A673 (cell line): ENCODE measurements at places on chromosomes 16 and 17. TPM values are rescaled to one million over a fixed set of nuclear protein-coding genes. Genes with fewer than 3 reads are reported as not detected.

DNA sequence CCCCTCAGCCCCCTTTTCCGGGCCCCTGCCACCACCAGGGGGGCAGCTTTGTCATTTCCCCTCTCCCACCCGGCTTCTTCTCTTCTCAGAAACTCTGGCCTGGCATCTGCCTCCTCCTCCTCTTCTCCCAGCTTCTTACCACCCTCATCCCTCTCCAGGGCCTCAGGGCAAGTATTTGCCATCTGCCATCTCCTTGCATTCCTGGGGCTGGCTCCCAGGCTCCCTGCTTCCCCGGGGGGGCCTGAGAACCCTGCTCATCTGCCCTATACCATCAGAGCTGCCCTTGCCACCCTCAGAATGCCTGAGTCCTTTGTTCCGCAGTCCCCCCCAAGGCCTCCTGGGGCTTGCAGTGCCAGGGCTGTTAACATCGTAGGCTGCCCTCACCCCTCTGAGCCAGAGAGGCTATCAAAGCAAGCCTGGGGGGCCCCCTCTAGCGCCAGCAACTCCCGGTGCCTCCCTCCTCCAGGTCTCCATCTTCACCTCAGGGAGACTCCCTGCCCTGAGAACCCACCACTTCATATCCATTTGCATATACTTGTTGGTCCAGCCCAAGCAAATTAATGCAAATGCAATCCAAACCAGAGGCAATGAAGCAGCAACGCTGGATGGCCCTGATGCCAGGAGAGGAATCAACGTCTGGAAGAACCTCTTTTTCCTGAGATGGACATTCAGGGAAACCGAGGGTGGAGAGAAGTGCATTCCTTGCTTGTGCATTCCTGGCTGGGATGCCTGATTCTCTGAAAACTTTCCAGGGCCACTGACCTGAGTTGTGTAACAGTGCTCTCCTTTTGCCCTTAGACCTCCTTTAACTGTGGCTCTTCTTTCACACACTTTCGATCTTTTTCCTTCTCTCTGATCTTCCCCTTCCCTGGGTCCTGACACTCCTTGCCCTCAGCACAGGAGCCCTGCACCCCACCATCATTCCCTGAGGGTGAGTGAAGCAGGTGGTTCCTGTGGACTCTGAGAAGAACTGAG lies 20.7 kb upstream of the SP2 start:
- H3K27me3 ChIP-seq: peaks cover 3% of the 10 kb centered on the region
- no peak overlapping the region for H3K27ac ChIP-seq
- DNase-seq: no peak

GRCh38 chr16:86432691-86433090 lies 77.6 kb upstream of the FOXF1 start:
- H3K4me1 ChIP-seq: no peaks in the 10 kb centered on the region
- H3K4me3 ChIP-seq: no peak overlapping the region
- H3K36me3 ChIP-seq: no peaks in the 10 kb centered on the region
- no peak overlapping the region for H3K27ac ChIP-seq

GRCh38 chr16:22239131-22239805 lies 33.2 kb downstream of the EEF2K start:
- no peaks in the 10 kb centered on the region for H3K4me1 ChIP-seq
- DNase-seq: no peak
- H3K27ac ChIP-seq: no peak overlapping the region
- H3K27me3 ChIP-seq: no peaks in the 10 kb centered on the region
- no peak overlapping the region for H3K4me3 ChIP-seq
- no peaks in the 10 kb centered on the region for H3K36me3 ChIP-seq

DNA sequence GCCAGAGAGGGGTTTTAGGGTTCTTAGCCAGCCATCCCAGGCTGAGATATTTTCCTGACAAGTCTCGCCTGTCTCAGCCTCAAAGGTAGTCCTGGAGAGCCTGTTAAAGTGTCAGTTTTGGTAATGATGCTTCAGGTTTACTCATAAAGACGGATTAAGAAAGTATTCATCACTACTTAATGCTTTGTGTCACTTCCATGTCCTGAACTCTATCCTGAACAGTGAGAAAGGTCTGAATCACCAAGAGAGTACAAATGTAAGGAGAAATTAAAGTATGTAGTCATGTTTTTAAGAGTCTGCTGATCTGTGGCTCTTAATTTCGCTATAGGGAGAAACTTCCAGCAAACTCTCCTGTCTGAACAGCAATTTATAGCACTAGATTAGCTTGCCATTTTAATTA lies 14.0 kb downstream of the RPGRIP1L start:
- H3K4me1 ChIP-seq: no peaks in the 10 kb centered on the region
- H3K27ac ChIP-seq: no peak overlapping the region
- H3K27me3 ChIP-seq: no peaks in the 10 kb centered on the region
- peaks cover 8% of the 10 kb centered on the region for H3K36me3 ChIP-seq
- DNase-seq: no peak

The LRRC37A gene
- total RNA-seq: 3.0 and 3.4 TPM in 2 replicates

The SPNS2 gene
- total RNA-seq: not detected in 2 replicates
